NCI-H526 treated with DMSO at 0.1 percent for 48 hours (cell line): ENCODE measurements at places on chromosomes 2 and 18.

- DNase-seq, result no peak
These were observed 136.2 kb downstream of the SLC8A1 start for GRCh38 chr2:40315683-40316082.

- no peak for DNase-seq
These were observed 261.1 kb downstream of the SATB2 start for GRCh38 chr2:199196686-199197085.

- DNase-seq, result no peak
These were observed 457.8 kb upstream of the MEX3C start for GRCh38 chr18:51655327-51655698.

- DNase-seq, result peak; percentile 57
These were observed 166.7 kb downstream of the MCFD2 start for GRCh38 chr2:46748735-46749531.

DNA sequence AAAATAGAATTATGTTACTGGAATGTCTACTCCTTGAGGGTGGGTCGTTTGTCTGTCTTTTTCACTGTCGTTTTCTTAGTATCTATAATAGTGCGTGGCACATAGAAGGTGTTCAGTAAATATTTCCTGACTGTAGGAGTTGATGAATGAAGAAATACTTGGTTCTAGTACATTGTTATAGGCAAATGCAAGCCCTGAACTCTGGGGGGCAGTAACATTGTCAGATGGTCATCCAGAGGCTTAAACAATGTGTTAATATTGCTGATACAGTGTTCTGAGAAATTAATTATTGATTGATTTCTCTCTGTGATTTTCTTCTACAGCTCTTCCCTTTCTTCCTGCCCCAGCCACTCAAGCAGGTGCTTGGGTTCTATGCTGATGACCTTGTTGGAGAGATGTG is 24.4 kb upstream of the THOC1 start:
- DNase-seq, result no peak

DNA sequence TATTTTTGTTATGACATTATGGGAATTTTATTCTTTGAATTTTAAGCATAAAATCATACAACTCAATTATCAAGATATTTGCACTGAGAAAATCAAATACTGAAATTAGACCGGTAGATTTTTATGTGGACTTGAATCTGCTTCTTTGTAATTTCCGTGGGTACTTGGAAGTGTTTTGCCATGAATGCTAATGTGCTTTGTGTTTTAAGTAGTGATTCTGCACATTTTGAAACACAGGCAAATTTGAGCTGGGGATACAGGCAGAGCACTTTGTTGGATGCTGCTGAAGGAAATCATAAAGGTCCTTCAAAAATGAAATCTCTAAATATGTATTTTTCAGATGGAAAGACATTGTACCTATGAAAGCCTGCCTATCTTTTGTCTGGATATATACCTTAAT is 446.3 kb upstream of the POU3F3 start:
- no peak for DNase-seq

DNA sequence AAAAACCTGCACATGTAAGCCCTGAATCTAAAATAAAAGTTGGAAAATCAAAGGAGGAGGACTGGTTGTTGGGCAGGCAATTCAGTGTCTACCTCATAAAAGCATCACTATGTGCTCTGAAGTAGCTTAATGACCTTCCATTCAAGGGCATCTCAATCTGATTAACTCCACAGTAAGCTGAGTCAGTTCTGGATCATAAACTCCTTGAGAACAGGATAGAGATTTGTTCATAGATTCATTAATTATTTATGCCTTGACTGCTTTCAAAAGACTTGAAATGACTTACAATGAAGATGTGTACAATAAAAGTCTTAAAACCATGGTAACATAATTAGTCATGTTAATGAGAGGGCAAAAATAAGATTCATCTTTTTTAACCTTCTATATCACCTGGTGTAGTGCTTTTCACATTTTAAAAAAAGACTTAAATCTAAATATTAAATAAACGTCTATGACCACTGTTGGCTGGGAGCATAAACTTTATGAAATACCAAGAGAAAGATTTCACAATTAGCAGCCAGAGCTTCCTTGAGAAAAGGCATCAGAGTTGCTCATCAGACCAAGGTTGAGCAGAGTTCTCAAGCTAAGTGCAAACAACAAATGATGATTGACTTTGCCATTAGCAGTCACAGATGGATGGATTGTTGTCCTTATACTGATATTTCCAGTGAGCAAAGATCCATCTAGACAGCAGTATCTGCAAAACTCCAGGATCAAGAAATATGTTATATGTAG is 237.3 kb upstream of the THUMPD2 start:
- DNase-seq, result no peak

GRCh38 chr2:153169609-153170008 is 309.0 kb downstream of the RPRM start:
- no peak for DNase-seq

DNA sequence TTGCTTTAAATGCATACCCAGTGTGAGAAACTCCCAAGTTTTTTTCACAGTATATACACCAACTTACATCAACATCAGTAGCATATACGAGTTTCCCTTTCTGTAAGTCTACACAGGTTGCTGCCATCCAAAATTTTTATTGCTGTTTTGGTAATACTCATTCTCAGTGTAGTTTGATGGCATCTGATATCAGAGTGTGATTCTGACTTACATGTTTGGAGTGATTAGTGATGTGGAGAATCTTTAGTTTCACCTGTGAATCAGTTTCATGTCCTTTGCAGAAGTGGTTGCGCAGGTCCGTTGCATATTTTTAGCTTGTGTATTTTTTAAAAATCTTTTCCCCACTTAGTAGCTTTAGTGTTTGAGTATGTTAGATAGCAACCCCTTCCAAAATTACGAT is 50.1 kb downstream of the CCDC74A start:
- DNase-seq, result no peak

DNA sequence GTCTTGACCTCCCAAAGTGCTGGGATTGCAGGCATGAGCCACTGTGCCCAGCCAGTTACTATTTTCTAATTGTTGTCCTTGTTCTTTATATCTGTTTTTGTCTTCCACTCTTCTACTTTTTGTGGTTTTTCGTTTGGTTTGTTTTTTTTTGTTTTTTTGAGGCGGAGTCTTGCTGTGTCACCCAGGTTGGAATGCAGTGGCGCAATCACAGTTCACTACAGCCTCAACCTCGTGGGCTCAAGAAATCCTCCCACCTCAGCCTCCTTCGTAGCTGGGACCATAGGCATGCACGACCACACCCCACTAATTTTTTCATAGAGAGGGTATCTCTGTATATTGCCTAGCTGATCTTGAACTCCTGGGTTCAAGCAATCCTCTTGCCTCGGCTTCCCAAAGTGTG is 100.7 kb downstream of the EHBP1 start:
- DNase-seq, result no peak

DNA sequence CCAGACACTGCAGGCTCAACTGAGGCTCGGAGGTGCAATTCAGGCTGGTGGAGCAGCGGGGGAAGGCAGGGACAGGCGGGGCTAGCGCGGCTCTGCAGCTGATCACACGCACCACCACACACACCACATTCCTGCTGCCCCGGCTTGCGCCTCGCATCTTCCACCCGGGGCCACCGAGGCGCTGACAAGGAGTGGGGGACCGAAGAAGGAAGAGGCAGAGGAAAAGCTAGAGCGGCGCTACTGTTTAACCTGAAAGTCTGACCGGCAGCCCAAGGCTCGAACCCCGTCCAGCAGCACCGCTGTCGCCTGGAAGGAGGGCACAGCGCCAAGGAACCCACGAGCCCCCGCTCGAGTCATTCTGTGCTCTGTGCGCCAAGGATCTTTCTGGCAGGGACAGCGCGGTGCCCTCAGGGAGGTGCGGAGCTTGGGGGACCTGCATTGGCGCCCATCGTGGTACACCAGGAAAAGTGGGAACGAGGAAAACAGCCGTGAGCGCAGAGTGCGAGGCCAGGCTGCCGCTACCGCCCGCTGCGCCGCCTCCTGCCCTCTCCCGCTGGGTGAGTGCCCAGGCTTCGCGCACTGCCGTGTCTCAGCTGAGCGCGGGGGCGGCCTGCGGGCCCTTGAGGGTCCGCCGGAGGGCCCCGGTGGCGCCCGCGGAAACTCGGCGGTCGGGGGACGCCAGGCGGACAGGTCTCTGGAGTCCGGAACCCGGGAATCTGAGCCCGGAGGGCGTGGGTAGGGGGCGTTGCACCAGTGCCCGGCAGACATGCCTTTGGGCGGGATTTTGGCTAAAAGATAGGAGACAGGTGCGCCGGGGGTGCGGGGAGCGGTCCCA is 860 bp upstream of the KCNJ3 start:
- no peak for DNase-seq

- no peak for DNase-seq
These were observed 777 bp downstream of the MOCOS start for GRCh38 chr18:36187826-36188721.

- no peak for DNase-seq
These were observed 2.7 kb downstream of the LNPK start for GRCh38 chr2:175999283-175999819.

GRCh38 chr18:11887328-11888128 is 20.6 kb downstream of the MPPE1 start:
- DNase-seq, result no peak

- no peak for DNase-seq
These were observed 242.6 kb upstream of the TCF4 start for GRCh38 chr18:55830544-55830943.

GRCh38 chr2:205086662-205087061 is 541.4 kb downstream of the PARD3B start:
- DNase-seq, result no peak

- no peak for DNase-seq
These were observed 443 bp downstream of the MC4R start for GRCh38 chr18:60372132-60372531.

DNA sequence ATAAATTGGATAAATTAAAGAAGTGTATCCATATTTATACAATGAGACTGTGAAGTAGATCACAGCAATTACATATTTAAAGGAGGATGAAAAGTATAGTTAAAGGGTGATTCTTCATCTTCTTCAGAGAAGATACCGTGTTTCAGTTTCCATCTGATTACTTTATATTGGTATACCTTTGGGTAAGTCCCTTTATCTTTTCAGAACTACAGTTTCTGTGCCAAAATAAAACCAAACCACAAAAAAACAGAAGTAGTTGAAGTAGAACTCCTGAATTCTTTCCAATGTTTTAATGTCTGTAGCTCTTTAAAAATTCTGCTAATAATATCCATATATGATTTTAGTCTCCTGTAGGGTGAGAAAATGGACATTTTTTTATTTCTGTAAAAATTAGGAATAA is 231.2 kb upstream of the LINC00305 start:
- DNase-seq, result no peak

DNA sequence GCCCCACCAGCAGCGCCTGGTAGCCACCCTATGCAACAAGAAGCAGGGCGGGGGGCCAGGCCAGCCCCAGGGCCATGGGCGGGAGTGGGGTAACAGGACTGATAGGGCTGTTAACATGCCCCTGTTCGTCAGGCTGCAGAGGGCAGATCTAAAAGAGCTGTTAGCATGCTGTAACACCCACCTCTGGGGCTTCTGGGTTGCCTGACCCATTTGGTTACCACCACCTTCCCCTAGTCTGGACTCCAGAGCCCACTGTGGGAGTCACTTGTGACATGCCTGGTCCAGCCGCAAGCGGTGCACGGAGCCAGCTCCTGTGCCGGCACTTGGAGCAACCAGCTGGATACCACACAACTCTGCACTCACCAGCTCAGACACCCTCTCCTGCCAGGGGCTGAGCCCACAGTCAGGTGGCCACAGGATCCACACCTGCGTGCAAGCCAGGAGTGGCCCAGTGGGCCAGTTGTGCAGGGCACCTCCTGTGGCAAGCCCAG is 2.1 kb downstream of the METTL8 start:
- DNase-seq, result no peak

DNA sequence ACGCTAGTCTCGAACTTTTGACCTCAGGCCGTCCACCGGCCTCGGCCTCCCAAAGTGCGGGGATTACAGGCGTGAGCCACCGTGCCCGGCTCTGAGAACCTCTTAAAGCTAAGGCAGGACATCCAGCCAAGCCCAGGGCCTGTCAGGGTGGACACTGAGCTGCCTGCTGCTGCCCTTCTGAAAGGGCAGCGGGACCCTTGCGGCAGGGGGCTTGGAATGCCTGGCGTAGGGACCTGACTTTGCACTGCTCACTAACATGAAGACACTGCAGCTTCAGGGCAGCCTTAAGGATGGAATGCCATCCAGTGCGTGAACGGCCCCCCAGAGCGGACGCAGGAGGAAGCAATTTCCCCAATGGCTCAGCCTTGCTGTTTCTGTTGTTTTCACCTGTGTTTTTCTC is 9.0 kb downstream of the CYS1 start:
- DNase-seq, result no peak

DNA sequence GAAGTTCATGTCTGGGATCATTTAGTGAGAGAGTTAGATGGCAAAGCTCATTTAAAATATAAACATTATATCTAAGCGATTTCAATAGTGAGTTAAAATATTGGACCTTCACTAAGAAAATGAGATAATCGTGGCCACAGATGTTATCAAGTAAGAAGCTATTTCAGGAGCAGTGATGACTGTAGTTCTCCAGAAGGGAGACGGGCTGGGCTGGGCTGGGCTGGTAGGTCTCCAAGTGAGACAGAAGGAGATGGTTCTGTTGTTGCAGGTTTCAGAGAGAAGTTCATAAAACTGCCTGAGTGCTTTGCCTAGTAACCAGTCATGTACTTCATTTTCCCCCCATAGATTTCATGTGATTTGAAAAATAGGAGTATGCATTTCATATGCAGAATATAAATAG is 130.1 kb upstream of the DAPL1 start:
- no peak for DNase-seq

GRCh38 chr2:218981881-218982585 is 3.0 kb downstream of the FEV start:
- DNase-seq, result no peak

- no peak for DNase-seq
These were observed 87.2 kb upstream of the NXPH2 start for GRCh38 chr2:138867341-138867740.

DNA sequence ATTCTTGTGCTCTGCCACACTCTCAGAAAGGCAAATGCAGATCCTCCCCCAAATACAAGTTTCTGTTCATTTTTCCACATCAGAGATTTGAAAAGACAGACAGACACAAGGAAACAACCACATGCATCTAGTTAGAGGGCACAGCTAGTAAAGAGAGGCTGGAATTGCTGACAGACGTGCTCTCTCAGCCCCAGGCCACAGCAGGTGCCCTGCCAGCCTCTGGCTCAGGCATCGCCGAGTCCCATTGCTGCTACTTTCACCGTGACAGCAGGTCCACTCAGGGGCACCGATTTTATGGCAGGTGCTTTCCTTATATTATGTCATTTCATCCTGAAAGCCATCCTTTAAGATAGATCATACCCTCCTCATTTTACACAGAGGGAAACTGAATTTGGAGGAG is 507.5 kb downstream of the EIPR1 start:
- no peak for DNase-seq

DNA sequence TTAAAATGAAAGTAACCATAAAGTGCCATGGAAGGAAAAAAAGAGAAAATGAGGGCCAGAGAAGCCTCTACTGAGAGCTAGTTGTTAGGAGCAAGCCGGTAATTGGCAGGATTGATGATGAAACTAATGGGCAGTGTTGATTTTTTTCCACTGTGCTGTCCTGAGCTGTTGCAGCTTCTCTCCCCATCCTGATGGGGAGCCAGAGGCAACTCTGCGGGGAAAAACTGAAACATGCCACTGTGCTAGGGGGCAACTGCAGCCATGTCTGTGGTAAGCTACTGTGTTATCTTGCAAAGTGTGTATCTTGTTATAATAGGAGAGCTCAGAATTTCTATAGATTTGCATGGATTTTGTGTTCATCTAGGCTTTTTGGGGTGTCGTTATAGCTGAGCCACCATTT is 487.9 kb downstream of the STK39 start:
- DNase-seq, result no peak
